Left renal pelvis (tissue), 4 donors: ENCODE measurements at places on chromosomes 11 and 22.

- DNase-seq, result no peak
These were observed 77.4 kb downstream of the HIPK3 start for GRCh38 chr11:33334627-33335026.

- no peak for DNase-seq
These were observed 15.9 kb upstream of the HYLS1 start for GRCh38 chr11:125871391-125872137.

GRCh38 chr11:40230821-40231220 is 1228.6 kb downstream of the LRRC4C start:
- no peak for DNase-seq

GRCh38 chr11:17958446-17958845 is 54.4 kb downstream of the SERGEF start:
- DNase-seq, result no peak

DNA sequence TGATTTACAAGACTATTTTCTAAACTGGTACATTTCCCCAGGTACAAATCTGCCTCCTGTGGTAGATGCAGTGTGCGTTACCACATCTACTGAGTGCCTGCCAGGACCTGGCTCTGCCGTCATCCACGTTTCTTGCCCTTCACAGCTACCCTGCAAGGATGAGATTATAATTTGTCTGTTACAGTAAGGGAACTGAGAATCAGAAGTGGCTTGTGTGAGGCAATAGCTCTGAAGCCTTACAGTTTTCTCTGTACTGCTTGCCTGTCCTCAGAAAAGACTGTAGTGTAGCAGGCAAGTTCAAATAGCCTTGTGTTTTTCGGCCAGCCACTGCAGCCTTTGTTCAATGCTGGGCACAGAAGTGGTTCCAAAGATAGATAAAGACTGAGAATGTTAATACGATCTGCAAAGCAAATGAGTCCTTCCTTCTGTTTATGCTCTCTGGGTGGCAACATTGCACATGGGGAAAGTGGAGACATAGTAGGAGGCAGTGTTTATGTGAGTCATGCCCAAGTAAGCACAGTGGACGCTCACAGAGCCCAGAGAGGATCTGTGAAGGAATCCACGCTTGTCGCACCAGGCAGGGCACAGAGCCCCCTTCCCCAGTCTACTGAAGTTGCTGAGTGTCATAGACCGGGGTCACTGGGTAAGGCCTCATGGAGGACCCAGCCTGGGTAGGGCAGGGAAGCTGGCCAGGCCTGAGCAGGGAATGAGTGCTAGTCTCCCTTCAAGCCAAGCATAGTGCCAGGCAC is 49.1 kb downstream of the MICAL2 start:
- DNase-seq, result no peak

DNA sequence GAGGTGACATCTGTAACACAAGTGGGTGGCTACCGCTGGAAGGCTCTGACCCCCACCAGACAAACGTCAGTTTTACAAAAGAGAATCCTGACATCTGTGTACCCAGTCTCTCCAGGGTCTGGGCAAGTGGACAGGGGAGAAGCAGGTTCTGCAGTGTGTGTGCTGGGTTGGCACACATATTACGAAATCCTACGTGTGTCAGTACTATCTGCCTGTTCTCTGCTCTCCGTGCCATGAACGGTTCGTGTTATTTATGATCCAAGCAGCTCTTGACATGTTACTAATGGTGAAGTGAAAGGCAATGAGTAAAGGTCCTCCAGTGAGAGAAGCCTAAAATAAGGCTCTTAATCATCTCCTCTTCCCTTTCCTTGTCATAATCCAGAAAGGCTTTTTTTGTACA is 201.5 kb upstream of the MTMR2 start:
- DNase-seq, result no peak

- no peak for DNase-seq
These were observed 31.5 kb downstream of the C22orf31 start for GRCh38 chr22:29030016-29030617.

DNA sequence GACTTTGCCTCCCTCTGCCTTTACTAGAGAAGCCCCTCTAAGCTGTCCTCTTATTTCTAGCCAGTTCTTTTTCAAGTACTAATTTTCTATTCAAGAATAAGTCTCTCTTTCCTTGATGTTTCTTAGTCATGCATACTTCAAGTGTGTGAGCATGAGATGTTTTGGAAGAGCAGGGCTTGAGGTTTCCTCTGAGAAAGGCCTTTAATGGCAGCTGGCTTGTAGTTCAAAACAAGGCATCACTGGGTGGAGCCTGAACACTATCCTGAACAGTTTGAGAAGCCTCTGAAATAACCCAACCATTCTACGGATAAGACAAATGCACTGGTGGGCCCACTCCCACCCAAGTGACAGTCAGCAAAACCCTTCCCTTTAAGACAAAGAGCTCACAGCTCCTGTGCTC is 37.6 kb downstream of the CLDN25 start:
- DNase-seq, result no peak

DNA sequence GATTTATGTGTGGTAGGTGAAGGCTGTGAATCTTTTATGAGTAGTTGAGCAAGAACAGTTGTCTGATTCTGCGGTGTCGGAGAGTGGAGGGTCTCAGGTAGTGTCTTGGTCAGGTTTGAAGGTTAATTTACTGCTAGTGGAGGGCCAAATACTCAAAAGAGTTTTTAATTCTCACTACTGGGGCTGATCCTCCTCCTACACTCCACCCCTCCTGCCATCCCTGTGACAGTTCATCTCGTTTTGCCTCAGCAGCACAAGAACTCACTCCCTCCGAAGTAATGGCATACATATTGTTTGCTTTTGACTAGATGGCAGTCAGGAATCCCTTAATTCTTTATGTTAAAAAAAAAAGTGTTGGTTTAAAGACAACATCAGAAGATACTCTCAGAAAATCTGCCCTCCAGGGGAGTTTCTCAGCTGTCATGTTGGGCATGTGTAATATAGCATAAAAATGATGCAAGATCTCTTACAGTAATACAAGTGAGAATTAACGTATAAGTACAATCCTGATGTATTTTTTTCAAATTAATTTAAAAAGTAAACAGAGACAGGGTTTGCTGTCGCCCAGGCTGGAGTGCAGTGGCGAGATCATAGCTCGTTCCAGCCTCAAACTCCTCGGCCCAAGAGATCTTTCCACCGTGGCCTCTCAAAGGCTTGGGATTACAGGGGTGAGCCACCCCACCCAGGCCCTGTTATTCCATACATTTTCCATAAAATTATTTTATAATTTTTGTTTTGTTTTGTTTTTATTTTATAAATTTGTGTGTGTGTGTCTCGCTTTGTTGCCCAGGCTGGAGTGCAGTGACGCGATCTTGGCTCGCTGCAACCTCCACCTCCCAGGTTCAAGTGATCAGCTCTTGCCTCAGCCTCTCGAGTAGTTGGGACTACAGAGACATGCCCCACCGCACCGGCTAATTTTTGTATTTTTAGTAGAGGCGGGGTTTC is 1.3 kb downstream of the FAR1 start:
- DNase-seq, result no peak
